NCI-H146 (cell line): ENCODE measurements at places on chromosomes 1 and 21.
A peak's percentile ranks its signal among the peaks of the same experiment; 100 is the strongest.

DNA sequence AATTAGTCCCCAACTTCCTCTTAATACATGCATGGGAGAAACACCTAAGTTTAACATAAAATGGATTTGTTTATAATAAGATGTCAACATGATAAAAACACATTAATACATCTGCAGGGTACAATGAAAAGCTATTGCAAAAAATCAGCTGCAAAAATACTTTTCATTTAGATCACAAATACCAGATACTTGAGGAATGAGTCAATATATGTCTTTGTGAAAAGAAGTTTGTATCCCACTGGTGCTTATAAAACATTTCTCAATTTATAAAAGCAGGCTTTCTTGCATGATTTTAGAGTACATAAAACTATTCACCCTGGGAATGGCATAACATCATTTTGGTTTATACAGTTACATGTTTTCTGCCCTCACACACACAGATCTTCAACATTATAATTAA is 18.6 kb upstream of the PRKAA2 start:
- DNase-seq, result no peak

GRCh38 chr1:9437961-9438430 is 101.3 kb upstream of the SLC25A33 start:
- no peak for DNase-seq

- peak; percentile 76 for DNase-seq
Observed at GRCh38 chr1:154418062-154418921, 13.1 kb downstream of the IL6R start.

- DNase-seq, result peak; percentile 65
Observed at GRCh38 chr1:41481109-41481775, 3.2 kb downstream of the EDN2 start.

GRCh38 chr1:110444561-110444960 is 6.4 kb upstream of the PROK1 start:
- DNase-seq, result no peak

GRCh38 chr1:158115126-158115525 is 65.6 kb upstream of the CD1D start:
- no peak for DNase-seq

- DNase-seq, result no peak
Observed at GRCh38 chr1:212471286-212471685, 38.6 kb downstream of the NENF start.

DNA sequence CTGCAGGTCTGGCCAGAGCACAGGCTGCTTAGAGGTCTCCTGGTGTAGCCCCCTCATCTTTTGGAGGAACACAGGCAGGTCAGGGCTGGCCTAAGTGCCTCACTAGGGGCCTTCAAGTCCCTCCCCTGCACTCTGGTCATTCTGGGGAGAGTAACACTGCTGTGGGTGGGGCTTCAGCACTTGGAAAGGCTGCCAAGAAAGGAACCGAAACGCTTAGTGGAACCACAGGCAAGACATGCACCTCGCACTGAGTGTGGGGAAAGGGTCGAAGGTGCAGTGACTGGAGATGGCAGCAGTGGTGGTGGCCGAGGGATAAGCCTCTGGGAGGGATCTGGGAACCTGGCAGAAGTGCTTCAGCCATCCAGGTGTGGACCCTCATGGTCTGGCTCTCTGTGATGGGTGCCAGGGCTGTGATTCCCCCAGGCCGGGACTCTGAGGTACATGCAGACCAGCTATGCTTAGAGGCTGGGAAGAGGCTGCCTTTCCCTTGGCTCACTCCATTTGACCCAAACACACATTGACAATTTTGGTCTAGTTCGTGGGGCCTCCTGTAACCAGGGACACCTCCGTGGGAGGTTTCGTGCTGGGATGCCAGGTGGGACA is 182.9 kb upstream of the CSF3R start:
- DNase-seq, result no peak

GRCh38 chr1:20079661-20080305 is 9.8 kb downstream of the PLA2G5 start:
- DNase-seq, result no peak

- no peak for DNase-seq
Observed at GRCh38 chr1:185342672-185343259, 25.7 kb upstream of the IVNS1ABP start.

DNA sequence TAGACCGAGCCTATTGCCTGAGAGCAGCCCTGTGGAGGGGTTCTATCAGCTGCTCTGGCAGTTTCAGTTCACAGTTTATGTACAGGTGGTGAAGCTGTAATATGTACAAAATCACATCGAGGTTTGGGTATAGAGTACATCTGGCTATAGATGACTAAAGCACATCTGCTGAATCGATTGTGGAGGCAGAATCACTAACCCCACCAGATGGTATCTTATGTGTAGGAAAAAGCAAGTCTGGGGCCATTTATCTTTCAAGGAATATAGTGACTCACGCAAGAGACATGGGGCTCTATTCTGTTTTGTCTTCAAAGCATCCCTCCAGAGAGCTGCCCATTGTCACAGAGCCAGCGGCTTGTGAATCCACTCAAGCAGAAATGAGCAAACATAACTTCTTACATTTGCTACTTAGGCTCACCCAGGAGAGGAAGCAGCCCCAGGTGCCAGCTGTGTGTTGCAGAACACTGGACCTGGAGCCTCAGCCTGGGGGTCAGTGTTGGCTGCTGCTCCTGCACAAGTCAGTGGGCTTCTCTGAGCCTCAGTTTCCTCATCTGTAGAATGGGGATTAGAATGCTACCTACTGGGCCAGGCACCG is 21.3 kb downstream of the MIIP start:
- no peak for DNase-seq

- DNase-seq, result no peak
Observed at GRCh38 chr1:246795906-246796694, 71.9 kb downstream of the SCCPDH start.

GRCh38 chr1:207646944-207647579 is 2.1 kb downstream of the CR1L start:
- DNase-seq, result peak; percentile 37

- no peak for DNase-seq
Observed at GRCh38 chr21:18840239-18840638, 436.7 kb upstream of the TMPRSS15 start.

DNA sequence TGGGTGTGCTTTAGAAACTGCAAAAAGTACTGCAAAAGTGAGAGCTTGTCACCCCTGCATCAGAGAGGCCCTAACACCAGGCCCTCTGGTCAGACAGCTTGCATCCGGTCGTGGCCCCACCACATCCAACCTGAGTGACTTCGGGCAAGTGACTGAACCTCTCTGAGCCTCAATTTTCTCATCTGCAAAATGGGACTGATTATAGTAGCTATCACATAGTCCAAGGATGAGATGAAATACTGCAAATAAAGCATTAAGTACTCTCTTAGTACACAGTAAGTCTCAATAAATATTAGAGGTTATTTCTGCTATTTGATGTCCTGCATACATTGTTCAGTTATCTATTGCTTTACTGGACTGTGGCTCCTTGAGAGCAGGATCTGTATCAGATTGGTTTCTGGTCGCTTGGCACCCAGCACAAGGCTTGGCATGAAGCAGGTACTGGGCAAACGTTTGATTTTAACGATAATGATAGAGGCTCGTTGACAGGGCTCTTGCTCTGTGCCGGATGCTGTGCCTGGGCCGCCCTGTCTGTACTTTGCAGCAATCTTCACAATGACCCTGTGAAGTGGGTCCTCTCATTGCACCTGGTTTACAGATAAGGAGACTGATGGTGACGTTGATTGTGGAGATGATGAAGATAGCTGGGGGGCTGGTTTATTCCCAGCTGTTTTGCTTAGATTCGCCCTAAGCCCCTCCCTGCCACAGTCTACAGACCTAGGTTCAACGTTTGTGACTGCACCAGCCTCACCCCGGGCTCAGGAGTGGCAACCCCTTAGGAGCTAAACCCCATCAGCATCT is 43.6 kb downstream of the RAP1GAP start:
- no peak for DNase-seq

DNA sequence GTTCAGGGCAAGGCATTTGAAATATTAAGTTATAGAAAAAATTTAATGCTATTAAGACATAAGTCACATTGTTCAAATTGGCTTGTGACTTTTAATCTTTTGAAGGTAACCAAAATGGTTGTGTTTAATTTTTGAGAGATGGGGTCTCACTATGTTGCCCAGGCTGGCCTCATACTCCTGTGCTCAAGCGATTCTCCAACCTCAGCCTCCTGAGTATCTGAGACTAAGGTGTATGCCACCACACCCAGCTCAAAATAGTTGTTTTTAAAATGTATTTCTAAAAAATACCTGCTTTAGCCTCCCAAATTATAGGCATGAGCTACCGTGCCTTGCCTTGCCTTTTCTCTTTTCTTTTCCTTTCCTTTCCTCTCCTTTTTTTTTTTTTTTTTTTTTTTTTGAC is 26.0 kb upstream of the CHAF1B start:
- DNase-seq, result no peak

GRCh38 chr1:33074193-33074945 is 6.6 kb upstream of the AZIN2 start:
- no peak for DNase-seq

GRCh38 chr1:22437573-22437972 is 14.1 kb upstream of the ZBTB40 start:
- DNase-seq, result no peak

- DNase-seq, result peak; percentile 16
Observed at GRCh38 chr1:170929835-170930554, 5.3 kb upstream of the MROH9 start.
